Stimulated activated CD8-positive, alpha-beta memory T cell treated with anti-CD3 and anti-CD28 coated beads, Interleukin-4, amount 100 ng/mL, for 1 hour (primary cell): ENCODE measurements at places on chromosomes 11 and 22.

DNA sequence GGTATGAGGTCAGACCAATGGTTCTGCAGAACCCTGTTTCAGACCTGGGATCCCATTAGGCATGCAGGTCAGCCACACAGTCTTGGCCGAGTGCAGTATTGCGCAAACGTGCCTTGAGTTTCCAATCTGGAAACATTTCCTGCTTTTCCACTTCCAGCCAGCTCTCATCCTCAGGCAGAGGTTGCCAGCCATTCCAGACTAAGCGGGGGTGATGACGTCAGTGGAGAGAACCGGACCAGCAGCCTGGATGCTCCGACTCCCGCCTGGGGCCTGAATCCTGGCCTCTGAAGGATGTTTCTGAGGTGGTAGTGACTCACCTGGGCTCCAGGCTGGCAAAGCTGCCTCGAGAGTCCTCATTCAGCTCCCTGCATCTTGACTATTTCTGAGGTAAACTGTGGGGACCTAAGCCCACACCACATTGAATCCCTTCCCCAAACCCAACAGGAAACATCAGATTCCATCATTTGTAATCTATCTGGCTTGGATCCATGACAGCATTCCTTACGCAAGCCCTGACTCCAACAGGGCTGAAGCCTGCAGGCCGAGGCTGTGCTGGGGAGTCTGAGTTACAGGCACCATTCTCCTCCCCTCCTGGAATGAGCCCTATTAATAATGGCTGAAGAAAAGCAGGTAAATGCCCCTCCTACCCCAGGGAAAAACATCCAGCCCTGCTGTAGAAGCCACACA, 83.0 kb downstream of the ABTB2 start:
- no peak for DNase-seq

DNA sequence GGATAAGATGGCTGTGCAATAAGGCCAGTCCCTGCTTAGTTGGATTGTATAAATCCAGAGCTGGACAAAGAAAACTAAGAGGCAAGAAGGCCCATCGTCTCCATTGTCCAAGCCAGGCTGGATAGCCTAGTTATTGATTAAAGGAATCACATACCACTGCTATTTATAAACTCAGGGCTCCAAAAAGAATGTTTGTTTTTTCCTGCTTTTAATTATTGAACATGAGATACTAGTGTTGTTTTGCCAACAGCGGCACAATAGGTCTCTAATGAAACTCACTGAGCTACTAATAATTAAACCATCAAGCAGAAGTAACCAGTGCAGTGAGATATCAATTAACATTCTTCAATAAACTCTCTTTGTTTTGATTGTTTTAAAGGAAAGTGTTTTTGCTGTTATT, 259.7 kb downstream of the INSC start:
- DNase-seq: no peak

- no peak for DNase-seq
Measured at GRCh38 chr11:117822074-117823033, 2.2 kb downstream of the FXYD2 start.

GRCh38 chr11:122030286-122030685, 85.7 kb downstream of the BLID start:
- DNase-seq: no peak

DNA sequence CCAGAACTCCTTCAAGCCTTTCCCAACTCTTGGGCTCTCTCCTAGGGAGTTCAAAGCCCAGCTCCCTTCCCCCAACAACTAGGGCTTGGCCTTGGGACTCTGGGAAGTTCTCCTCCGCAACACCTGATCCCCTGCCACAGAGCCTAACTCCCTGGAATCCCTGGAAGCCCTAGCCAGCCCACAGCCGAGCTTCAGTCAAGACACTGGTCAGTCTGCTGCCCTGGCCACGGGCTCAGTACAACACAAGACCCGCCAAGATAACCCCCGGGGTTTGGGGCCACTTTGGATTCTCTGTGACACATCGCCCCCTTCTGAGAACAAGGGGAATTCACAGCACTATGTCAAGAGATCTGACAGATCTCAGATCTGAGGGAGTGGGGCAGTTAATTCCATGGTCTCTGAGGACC, 58.3 kb downstream of the SLC22A12 start:
- DNase-seq: no peak
